Activated T-helper 1 cell treated with Interleukin-2 at 50 U/mL for 16 hours (primary cell): ENCODE measurements at places on chromosomes 1 and 21.

DNA sequence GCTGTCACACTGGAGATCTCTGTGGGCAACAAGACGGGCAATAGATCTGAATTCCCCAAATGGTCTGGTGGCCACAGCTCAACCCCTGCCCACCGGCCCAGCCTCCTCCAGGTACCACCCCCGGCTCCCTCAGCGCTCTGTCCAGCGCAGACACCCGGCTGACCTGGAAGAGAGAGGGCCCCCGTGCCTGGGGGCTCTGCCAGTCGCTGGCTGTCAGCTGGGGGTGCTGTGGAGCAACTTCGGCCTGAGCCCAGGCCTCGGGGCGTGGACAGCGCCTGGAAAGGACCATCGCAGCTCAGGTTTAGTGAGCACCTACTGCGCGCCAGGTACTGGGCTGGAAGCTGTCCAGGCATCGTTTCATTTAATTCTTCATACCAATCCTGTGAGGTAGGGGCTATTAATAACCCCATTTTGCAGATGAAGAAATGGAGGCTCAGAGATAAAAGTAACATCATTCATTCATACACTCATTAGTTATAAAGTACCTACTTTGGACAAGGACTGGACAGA lies 51.0 kb downstream of the AHDC1 start:
- DNase-seq: no peak

- DNase-seq: no peak
Measured at GRCh38 chr1:66642992-66643391, 109.0 kb downstream of the SGIP1 start.

DNA sequence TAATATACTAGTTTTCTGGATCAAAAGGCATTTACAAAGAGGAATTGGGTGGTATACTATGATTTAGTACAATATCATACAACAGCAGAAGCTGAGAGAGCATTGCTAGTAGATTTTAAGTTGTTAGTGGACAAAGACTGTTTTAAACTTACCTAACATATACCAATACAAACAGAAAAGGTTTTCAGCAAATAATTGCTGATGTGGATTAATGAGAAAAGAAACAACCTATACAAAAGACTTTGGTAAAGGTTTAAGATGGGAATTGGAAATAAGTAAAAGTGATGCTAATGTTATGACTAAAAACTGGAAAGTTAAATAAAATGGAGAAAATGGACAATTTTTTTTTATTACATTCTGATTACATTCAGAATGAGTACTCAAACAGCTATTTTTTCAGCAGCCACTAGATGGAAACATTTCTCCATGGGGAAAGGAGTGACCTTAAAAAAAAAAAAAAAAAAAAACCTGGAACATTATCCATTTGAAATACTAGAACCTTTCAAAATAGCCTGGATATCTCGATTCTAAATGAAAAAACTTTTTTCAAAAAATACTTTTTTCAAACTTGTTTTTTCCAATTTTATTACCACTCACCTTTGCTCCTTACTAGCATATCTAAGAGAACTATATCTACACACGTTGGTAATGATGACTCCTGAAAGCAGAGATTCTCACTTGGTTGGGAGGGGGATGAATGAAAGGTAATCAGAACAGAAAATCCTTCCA lies 55.4 kb downstream of the EPRS1 start:
- DNase-seq: no peak

DNA sequence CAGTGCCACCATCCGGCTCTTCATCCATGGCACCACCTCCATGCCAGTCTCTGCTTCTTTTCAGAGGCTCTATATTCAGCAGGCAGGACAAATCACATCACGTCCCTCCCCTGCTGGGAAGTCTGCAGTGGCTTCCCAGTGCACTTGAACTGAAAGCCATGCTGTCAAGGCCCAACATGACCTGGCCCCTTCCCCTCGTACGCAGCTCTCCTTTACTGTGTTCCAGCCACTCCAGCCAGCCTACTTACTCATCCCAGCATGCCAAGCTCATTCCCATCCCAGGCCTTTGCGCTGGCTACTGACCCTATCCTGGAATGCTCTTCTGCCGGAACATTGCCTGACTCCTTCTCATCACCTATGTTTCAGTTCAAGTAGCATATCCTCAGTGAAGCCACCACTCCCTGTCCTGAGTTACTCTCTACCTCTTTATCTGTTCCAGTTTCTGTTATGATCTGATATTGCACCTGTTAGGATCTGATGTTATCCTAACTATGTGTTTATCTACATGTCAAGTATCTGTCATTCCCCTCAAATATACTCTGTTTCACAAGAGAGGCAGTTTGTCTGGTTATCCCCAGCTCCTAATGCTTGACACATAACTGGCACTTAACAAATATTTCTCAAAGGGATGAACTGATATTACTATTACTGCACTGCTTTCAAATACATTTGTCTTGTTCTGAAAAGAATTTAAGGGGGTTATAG lies 101.2 kb upstream of the F3 start:
- no peak for DNase-seq

DNA sequence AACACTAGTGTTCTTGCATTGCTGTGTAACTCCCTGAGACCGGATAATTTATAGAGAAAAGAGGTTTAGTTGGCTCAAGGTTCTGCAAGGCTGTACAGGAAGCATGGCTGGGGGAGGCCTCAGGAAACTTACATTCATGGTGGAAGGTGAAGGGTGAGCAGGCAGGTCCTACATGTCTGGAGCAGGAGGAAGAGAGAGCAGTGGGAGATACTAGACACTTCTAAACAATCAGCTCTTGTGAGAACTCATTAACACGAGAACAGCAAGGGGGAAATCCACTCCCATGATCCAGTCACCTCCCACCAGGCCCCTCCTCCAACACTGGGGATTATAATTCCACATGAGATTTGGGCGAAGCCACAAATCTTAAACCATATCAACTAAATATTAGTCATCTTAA lies 30.1 kb downstream of the RNF2 start:
- DNase-seq: no peak

- DNase-seq: no peak
Measured at GRCh38 chr1:150173141-150173585, 23.4 kb downstream of the PLEKHO1 start.

GRCh38 chr21:44985441-44986401 lies 45.9 kb downstream of the SLX9 start:
- DNase-seq: no peak

- no peak for DNase-seq
Measured at GRCh38 chr1:98924977-98925376, 79.7 kb downstream of the PLPPR5 start.

- no peak for DNase-seq
Measured at GRCh38 chr1:59845091-59845490, 30.3 kb downstream of the HOOK1 start.

GRCh38 chr1:93132638-93133037 lies 47.6 kb downstream of the TMED5 start:
- no peak for DNase-seq

GRCh38 chr1:21626921-21627339 lies 42.2 kb downstream of the RAP1GAP start:
- no peak for DNase-seq

DNA sequence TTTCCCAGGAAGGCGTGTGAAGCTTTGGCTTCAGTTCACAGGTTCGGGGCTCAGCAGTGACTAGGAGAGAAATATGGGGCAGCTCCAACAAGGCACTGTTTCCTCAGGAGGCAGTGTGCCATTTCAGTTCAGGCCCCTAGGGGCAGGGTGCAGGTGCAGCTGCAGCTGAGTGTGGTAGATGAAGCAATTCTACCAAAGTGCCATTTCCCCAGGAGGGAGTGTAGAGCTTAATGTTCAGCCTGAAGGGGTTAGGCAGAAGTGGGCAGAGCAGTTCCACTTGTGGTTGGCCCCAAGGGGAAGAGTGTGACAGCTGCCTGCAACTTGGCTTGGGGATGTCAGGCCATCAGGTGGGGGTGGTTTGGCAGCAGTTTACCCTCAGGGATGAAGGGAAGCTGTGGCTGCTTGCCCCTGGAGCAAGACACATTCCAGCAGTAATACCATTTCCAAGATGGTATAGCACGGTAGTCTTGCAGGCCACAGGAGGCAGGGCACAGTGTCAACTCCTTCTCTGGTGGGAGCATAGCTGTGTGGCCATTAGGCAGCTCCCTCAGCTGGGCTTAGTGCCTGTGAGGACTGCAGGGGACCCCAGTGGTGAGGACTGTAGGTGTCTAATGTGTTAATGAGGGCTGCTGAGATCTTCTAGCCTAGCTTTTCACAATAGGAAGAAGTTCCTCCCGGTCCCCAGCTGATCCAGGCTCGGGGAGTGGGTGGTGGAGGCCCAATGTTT lies 34.7 kb downstream of the RGSL1 start:
- DNase-seq: no peak

- DNase-seq: no peak
Measured at GRCh38 chr1:68074472-68074871, 24.0 kb upstream of the DIRAS3 start.

- no peak for DNase-seq
Measured at GRCh38 chr1:181508486-181509165, 25.3 kb downstream of the CACNA1E start.

DNA sequence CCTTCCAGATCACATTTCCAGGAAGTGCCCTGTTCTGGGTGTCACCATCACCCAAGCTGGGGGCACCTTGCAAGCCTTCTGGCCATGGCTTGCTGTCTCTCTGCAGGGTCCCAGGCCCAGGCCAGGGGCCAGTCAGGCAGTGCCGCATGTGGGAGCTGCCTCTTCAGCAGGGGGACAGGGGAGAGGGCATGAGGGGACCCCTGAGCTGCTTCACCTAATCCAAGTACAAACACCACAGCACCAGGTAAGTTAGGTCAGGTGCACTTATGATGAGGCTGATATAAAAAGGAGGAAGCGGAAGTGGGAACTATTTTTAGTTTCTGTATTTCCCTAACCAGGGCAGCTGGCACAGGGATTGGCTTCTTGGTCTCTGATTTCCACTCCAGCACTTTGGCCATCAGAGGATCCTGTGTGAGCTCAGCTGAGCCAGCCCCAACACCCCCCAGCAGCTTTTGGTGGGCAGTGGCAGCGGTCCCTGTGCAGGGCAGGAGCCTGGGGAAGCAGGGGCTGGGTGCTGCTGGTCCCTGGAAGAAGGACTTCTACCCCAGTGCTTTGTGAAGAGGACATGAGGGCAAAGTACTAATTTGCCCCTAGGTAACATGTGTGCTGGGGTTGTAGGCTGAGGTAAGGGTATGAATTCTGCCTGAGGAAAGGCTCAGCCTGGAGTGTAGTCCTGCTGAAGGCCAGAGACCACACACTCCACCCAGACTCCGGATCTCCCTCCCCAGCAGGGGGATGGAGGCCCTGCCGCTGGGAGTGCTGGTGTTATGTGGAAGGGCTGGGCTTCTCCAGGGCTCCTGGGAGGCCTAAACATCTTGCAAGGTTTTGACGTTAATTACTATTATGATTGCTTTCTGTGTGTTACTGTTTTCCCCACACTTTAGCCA lies 3.3 kb upstream of the PCBP3 start:
- no peak for DNase-seq

GRCh38 chr1:118999348-119000071 lies 11.4 kb upstream of the TBX15 start:
- no peak for DNase-seq

DNA sequence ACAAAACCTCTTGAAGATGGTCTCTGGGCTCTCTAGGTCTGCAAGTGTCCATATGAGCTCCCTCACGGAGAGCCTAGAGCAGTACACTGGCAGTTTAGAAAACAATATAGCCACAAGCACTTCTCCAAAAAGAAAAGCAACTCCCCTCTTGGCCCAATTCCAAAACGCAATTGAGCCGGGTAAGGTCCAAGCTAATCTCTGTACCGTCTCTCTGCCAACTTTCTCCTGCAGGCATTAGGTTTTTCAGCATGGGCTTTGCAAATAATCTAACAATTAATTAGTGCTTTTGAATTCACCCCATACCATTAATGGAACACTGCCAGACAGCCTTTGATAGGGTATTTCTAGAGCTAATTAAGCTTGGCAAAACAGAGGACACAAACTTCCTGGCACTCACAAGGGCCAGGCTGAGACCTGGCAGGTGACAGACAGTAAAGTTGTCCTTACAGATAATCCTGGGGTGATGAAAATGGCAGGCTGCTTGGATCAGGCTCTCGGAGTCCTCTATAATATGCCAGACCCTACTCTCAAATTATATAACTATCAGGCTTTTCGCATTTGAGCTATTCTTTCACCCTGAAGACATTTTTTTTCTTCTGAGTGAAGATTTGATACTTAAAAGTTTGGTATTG lies 39.8 kb downstream of the TGFBR3 start:
- DNase-seq: no peak

GRCh38 chr1:2823921-2824610 lies 22.6 kb upstream of the TTC34 start:
- DNase-seq: no peak

GRCh38 chr21:20641241-20641640 lies 357.0 kb upstream of the NCAM2 start:
- DNase-seq: no peak

- no peak for DNase-seq
Measured at GRCh38 chr1:228809621-228810394, 74.5 kb downstream of the RHOU start.
